ENCODE measurements at places on chromosomes 2 and 18.

DNA sequence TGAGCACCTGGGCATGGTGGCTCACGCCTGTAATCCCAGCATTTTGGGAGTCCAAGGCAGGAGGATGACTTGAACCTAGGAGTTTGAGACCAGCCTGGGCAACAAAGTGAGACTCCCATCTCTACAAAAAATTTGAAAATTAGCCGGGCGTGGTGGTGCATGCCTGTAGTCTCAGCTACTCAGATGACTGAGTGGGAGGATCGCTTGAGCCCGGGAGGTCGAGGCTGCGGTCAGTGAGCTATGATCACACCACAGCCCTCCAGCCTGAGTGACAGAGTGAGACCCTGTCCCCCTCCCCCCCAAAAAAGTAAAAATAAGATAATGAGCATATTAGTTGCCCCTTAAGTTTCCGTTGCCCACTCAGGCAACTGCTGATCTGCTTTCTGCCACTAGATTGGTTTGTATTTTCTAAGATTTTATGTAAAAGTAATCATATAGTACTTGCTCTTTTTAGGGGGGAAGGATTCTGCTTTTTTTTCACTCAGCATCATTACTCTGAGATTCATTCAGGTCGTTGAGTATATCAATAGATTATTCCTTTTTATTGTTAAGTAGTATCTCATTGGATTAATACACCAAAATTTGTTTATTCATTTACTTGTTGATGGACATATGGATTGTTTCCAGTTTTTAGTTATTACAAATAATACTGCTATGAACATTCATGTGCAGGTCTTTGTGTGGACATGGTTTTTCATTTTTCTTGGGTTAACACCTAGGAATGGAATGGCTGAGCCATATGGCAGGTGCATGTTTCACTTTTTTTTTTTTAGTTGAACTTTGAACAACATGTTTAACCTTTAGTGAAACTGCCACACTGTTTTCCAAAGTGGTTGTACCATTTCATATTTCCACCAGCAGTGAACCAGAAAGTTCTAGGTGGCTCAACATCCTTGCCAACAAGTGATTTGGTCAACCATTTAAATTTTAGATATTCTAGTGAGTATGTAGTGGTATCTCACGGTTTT, 75.0 kb upstream of the SPRED2 start:
- DNase-seq = no peak

- no peak for DNase-seq
These were observed 228.0 kb downstream of the PIK3C3 start for GRCh38 chr18:42182728-42183700.

- no peak for DNase-seq
These were observed 392.7 kb upstream of the SLC8A1 start for GRCh38 chr2:40844353-40845277.

- DNase-seq = no peak
These were observed 12.7 kb upstream of the CDH19 start for GRCh38 chr18:66616523-66616983.

GRCh38 chr2:46695283-46695682, 215.9 kb downstream of the TMEM247 start:
- DNase-seq = no peak

DNA sequence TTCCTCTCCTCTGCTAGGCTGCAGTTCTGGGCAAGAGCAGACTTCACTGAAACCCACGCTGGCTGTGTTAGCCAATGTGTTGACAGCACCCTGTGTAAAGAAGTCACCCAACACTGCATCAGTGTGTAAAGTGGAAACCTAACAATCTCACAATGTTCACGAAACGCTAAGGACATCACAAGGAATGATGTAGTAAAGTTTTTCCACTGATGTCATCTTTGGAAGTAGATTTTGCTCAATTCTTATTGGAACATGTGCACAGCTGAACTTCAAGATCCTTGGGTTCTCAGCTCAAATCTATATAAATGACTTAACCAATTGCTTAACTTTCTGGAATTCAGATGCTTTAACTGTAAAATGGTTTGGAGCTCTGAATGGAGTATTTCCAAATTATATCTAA, 1112.5 kb downstream of the TSN start:
- no peak for DNase-seq

DNA sequence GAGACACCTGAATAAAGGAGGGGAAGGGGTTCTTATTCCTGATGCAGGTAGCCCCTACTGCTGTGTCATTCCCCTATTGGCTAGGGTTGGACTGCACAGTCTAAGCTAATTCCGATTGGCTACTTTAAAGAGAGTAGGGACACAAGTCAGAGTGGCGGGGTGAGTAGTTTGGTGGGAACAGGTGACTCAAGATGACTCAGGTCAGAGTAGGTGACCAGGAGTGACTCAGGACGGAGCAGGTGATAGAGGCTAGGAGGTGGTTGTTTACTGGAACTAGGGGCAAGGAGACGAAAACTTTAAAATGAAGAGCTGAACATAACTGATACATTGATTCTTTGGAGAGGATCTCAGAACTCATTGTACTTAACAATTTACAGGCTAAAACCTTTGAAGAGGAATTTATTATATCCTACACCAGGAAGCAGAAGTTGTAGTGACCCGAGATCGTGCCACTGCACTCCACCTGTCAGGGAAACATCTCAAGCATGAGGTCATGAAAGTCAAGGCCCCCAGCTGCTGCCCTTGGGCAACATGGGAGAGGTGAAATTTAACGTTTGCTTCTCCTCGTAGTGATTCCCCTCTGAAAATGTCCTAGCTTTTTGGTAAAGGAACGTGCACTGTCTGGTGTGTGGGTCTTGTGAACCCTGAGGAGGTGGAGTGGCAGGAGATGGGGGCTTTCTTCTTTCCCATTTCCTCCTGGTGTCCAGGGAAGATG, 4.5 kb upstream of the CYP27A1 start:
- DNase-seq = no peak

GRCh38 chr2:147275943-147276342, 568.9 kb upstream of the ACVR2A start:
- DNase-seq = no peak

DNA sequence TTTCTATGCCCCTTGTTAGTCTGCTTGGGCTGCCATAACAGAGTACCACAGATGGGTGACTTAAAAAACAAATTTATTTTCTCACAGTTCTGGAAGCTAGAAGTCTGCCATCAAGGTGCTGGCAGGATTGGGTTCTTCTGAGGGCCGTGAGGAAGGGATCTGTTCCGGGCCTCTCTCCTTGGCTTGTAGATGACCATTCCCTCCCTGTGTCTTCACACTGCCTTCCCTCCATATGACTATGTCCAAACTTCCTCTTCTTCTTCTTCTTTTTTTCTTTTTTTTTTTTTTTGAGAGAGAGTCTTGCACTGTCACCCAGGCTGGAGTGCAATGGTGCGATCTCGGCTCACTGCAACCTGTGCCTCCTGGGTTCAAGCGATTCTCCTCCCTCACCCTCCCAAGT, 13.1 kb upstream of the CCNYL1 start:
- no peak for DNase-seq

- no peak for DNase-seq
These were observed 13.0 kb downstream of the CXCR4 start for GRCh38 chr2:136104977-136105376.

- DNase-seq = no peak
These were observed 31.5 kb downstream of the LBH start for GRCh38 chr2:30262716-30263309.

DNA sequence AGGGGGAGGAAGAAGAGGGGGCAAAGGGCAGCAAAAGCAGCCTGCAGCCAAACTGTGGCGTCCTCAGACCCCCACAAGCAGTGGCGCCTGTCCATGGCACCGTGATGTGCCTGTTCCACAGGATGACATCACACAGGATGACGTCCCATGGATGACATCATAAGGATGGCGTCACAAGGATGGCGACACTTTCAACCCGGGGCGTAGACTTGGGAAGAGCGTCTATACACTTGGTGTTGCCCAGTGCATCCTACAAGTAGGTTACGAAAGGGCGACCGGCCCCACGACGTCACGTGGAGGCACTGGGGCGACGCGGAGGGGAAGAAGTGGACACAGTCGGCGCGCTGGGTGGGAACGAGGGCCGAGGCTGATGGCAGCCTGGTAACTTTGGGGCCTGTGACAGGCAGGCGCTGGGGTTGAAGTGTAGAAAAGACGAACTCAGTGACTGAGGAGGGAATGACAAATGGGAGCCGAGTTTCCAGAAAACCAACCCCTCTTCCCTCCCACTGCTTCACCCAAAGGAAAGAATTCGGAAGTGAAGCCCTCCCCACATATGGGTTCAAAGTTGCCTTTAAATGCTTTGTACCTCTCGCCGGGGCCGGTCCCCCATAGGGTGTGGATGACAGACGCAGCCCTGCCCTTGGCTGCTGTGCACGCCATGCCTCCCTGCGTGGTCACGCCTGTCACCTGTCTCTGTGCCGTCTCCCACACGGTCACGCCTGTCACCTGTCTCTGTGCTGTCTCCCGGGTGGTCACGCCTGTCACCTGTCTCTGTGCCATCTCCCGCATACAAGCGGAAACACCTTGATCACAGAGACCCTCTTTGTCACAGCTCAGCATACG, 13.4 kb upstream of the KCNG2 start:
- DNase-seq = no peak

DNA sequence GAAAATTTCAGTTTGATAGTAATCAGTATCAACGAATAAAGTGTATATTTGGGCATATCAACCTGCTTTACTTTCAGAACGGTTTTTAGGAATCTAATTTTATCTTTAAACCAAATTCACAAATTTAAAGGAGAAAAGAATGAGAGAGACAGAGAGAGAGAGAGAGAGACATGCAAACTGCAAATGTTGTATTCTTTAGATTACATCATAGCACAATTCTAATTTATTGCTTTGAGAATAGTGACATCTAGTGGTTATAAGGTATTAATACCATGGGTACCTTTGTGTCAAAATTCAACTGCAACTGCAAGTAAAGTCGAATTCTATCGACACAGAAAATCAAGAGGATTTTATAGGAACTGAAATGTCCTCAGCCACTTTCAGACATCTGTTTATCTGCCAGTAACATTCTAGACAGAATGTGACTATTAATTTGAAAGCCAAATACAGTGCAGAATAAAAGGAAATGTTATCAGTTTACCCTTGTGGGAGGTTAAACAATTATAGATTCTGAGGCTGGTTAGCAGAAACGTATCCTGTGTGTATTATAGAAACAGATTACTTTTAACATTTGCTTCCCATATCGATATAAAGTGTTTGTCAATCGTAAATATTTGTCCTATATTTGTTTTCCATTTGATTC, 529.8 kb upstream of the VRK2 start:
- no peak for DNase-seq

DNA sequence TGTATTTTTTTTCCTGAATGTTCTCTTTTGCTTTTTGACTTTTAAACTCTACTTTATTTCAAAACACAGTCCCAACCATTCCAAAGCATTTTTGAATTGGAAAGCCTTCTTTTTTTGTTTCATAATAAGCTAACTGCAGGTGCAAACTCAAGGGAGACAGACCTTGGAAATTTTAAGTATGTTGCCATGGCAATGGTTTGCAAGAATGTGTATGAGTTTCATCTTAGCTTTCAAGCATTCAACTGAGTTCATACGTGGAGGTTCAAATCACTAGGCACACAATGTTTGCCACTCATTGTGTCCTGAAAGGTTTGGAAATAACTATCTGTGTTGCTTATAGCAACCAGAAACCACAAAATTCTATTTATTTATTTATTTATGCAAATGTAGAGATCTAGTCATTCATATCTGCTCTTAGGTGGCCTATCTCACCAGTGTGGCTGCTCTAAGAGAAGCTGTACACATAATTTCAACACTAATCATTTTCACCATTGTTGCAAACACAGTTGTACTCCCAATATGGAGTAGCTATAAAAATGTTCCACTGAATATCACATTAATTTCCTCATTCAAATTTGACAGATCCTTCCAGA, 805.7 kb upstream of the FSHR start:
- DNase-seq = no peak

DNA sequence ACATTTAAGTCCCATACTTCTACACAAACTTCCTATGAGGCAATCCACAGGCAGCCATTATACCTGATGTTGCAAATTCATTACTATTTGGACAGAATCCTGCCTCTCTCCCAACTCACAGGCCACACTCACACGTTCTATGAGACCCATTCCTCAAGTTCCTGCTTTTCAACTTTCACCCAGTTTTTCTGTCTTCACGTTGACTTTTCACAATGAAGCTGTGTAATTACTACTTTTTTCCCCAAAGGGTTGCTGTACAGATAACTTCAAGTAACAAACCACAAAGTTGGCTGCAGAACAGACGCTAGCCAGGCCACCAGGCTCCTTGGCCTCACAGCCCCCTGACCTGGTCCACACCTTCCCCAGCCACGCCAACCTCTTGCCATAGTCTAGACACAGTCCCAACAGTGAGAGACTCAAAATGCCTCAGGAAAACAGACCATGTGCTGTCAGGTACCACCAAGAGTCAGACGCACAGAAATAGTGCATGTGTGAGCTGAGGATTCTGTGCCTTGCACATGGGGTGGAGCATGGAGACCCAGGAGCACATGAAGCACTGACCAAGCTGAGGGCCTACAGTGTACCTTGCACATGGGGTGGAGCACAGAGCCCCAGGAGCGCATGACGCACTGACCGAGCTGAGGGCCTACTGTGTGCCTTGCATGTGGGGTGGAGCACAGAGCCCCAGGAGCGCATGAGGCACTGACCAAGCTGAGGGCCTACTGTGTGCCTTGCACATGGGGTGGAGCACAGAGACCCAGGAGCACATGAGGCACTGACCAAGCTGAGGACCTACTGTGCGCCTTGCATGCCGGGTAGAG, 61.0 kb downstream of the EIPR1 start:
- DNase-seq = no peak

- DNase-seq = no peak
These were observed 54.1 kb upstream of the GPR155 start for GRCh38 chr2:174540893-174541292.

DNA sequence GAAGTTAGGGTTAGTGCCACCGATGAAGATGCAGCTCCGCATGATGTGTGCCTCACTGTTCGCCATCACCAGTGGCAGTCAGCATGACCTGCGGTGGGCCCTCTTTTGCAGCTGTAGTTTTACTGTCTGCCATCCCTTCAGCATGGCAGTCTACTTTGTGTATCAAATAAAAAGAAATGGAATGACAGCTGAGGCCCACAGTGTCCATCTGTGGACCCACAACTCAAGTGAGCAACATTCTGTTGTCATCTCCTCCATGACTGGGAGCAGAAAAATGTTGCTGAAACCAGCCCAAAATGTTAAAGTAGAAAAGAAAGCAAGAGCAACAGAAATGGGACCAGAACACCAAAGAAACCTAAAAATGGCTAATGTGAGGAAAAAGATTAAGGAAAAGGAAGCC, 128.7 kb downstream of the MEP1B start:
- no peak for DNase-seq

- no peak for DNase-seq
These were observed 1399.1 kb upstream of the PIK3C3 start for GRCh38 chr18:40555914-40556313.

GRCh38 chr18:22340331-22340730, 77.4 kb downstream of the CTAGE1 start:
- no peak for DNase-seq

- no peak for DNase-seq
These were observed 87.3 kb upstream of the PPP1CB start for GRCh38 chr2:28664120-28664842.

DNA sequence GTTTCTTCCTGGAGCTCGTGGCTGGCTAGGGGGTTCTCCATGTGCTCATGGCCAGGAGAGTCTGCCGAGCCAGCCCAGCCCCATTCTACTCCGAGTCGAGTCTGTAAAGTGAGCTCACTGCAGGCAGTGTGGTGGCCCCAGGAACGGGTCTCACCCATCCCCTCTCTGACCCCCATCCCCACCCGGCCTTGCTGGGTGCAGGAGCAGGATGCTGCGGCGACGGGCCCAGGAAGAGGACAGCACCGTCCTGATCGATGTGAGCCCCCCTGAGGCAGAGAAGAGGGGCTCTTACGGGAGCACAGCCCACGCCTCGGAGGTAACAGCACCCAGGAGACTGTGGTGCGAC, 1.4 kb downstream of the ANO7 start:
- no peak for DNase-seq

- DNase-seq = no peak
These were observed 62.8 kb downstream of the HDAC4 start for GRCh38 chr2:239337877-239338484.

Data from CD4-positive, alpha-beta T cell treated with Interleukin-6 at 100 ng/mL for 8 hours (primary cell).